ENCODE measurements at places on chromosomes 2 and 18.

GRCh38 chr2:715038-715437 is 37.8 kb upstream of the TMEM18 start:
- no peak for DNase-seq

GRCh38 chr2:223542501-223542900 is 59.7 kb downstream of the SCG2 start:
- no peak for DNase-seq

DNA sequence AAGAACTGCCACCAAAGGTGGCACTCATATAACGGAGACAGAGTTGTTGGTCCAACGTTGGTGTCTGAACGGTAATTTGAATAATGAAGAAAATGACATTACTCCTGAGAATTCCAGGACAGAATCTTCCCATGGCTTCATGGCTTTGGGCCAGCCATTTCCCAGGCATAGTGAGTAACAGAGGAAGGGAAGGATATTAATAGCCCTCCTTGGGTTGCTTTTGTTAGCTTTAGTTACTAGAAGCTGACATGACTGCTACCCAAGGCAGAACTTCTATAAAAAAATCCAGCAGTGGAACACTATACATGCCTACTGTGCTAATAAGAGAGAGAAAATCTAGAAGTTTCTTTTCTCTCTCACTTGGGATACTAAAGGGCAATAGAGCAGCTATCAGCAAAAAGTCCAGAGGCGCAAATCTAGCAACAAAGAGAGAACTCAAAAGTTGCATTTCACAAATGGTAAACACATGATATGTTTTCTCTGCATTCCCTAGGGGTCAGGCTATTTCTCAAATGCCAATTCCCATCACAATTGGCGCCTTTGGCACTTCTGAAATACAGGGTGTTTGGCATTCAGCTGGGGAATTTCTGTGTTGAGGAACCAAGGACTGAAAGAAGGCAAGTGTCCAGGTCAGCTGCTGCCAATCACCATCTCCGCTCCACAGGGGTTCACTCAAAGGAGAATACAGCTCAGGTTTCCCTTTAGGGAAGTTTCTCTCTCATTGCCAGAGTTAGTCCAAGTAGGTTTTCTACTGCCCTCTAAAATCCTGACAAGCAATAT is 160.8 kb upstream of the KYNU start:
- DNase-seq: peak; percentile 77

GRCh38 chr2:199740111-199740428 is 110.9 kb downstream of the FTCDNL1 start:
- no peak for DNase-seq

GRCh38 chr2:990970-991369 is 40.3 kb downstream of the SNTG2 start:
- no peak for DNase-seq

GRCh38 chr2:202161151-202161835 is 77.1 kb downstream of the SUMO1 start:
- no peak for DNase-seq

DNA sequence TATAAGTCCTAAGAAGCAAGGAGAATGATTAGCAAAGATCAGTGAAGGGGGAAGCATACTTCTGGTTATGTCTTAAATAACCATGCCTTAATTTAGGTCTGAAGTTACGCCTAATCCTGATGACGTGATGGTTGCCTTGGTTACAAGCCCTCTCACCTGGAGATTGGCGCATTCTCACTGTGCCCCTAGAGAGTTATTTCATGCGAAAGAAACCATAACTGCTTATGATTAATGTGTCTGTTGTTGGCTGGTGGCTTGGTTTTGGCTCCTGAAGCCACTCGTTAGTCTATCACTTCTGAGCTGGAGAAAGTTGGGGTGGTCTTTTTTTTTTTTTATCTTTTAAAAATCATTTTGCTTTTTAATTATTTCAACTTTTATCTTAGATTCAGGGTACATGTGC is 47.0 kb downstream of the TNFRSF11A start:
- DNase-seq: no peak
